ENCODE measurements at places on chromosomes 6 and 20. TPM values are rescaled to one million over a fixed set of nuclear protein-coding genes. Genes with fewer than 3 reads are reported as not detected.

PSORS1C1 gene
- total RNA-seq = not detected

PAX1 gene
- not detected for total RNA-seq

- H3K27me3 ChIP-seq = no peaks in the 10 kb centered on the region
- peaks cover 9% of the 10 kb centered on the region for H3K36me3 ChIP-seq
- peaks cover 15% of the 10 kb centered on the region for H3K4me1 ChIP-seq
- DNase-seq = no peak
- no peak overlapping the region for H3K4me3 ChIP-seq
Measured at GRCh38 chr20:33507461-33507860, 17.6 kb downstream of the CBFA2T2 start.

DNA sequence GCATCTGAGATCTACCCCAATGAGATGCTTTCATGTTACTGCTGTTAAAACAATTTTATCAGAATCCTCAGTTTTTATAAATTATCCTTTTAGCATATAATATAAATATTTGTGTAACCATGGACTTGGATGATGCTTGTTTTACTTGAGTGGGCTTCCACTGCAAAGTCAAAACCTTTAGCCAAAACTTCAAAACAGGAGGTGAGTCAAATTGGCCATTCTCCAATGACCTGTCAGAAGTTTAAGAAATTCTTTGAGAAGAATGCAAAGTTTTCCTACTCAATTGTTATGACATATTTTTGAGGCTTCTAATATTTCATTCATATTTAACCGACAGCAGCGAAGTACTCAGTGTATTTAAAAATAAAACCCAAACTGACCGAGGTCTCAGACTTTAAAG, 507.9 kb downstream of the EYS start:
- no peak for DNase-seq
- H3K4me1 ChIP-seq = no peaks in the 10 kb centered on the region
- H3K27me3 ChIP-seq = no peaks in the 10 kb centered on the region
- H3K36me3 ChIP-seq = no peaks in the 10 kb centered on the region
- H3K4me3 ChIP-seq = no peak overlapping the region

GRCh38 chr6:49454787-49455709, 8.0 kb downstream of the MMUT start:
- H3K27me3 ChIP-seq = no peaks in the 10 kb centered on the region
- H3K4me1 ChIP-seq = peaks cover 2% of the 10 kb centered on the region
- H3K4me3 ChIP-seq = no peak overlapping the region
- no peak for DNase-seq
- H3K36me3 ChIP-seq = peaks cover 13% of the 10 kb centered on the region

DNA sequence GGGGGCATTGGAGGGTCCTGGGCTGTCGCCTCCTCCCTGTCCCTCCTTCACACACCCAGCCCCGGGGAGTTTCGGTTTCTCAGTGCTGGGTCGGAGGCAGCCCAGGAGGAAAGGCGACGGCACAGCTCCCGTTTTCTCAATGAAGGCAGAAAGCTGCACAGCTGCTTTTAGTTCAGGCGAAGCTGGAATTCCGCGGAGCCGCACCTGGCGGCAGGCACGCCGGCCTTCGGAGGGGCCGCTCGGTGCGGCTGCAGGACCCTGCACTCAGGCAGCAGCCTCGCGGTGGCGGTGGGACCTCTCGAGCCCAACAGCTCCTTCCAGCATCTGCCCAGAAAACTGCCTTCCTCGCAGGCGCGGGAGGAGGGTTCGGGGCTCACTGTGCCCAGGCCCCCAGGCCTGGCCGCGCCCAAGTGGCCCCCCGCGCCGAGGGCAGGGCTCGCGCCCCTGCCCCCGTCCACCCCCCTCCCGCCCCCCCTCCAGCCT, 4.6 kb downstream of the FOXQ1 start:
- no peak overlapping the region for H3K4me3 ChIP-seq
- peaks cover 36% of the 10 kb centered on the region for H3K27me3 ChIP-seq
- DNase-seq = no peak

DNA sequence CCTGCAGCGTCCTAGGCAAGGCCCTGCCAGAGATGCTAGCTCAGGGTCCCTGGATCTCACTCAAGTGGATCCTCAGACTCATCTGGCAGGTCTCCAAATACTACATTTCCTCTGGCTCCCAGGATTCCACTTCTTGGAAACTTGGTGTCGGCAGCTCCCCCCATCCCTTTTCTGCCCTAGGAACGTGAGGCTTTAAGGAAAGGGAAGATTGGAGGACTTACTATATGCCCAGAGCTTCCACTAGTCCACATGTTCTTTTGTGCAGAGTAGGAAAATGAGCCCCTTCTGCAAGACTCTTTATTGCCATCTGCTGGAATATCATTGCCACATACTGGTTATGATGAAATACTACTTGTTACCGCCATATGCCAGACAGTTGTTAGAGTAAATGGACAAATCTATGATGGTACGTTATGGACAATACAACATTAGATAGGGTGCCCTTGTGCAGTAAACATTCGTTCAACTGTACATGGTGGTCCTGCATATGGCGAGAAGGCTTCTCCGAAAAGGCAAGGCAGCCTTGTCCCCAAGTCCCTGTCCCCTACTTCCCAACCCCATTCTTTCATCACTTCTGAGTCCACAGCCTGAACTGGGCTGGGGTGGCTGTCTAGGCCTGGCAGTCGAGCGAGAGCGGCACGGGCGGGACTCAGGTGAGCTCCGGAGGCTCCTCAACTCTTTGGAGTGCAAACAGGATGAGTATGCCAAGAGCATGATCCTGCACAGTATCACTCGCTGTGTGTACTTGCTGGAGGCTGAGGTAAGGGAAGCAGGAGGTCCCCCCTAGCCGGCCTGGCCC, 780 bp downstream of the ARMC12 start:
- no peaks in the 10 kb centered on the region for H3K27me3 ChIP-seq
- peak overlapping the region; percentile 33 for H3K27ac ChIP-seq
- H3K4me1 ChIP-seq = peaks cover 37% of the 10 kb centered on the region
- H3K36me3 ChIP-seq = no peaks in the 10 kb centered on the region
- no peak overlapping the region for H3K4me3 ChIP-seq

DNA sequence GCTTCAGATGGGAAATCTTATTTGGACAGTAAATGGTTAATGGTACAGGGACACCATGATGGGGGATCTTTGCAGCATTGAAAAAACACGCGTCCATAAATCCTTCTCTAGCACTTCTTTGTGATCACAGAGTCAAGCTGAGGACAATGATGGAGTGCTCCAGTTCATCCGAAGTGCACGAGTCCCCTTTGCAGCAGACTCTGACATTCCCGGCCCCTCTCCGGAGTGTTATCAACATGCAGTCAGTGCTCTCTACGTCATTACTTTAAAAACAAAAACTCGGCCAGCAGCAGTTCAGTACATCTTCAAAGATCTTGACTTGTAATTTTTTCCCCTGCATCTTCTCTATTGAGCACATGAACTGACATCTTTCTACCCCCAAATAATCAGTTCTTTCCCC, 185.5 kb upstream of the AKAP12 start:
- no peaks in the 10 kb centered on the region for H3K4me1 ChIP-seq
- DNase-seq = no peak
- no peak overlapping the region for H3K4me3 ChIP-seq
- no peak overlapping the region for H3K27ac ChIP-seq
- H3K27me3 ChIP-seq = no peaks in the 10 kb centered on the region
- H3K36me3 ChIP-seq = peaks cover 37% of the 10 kb centered on the region

DNA sequence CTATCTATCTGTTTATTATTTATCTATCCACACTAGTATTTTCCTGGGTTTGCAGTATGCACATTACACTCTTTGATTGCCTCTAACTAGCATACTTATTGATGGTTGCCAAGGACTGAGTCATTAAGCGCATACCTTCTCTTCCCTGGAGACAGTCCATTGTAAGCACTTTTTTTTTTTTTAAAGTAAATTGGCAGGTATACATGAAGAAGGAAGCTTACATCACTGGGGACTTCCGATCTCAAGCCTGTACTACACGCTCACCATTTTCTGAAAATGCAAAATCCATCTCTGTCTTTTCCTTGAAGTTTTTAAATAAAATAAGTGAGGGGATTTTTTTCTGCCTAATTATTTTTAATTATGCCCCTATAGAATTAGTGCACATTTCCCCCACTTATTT, 63.5 kb downstream of the HMGN3 start:
- no peaks in the 10 kb centered on the region for H3K27me3 ChIP-seq
- H3K4me1 ChIP-seq = no peaks in the 10 kb centered on the region
- H3K4me3 ChIP-seq = no peak overlapping the region
- no peak for DNase-seq
- H3K27ac ChIP-seq = no peak overlapping the region

GRCh38 chr6:156707818-156708217, 69.4 kb upstream of the ARID1B start:
- peaks cover 13% of the 10 kb centered on the region for H3K27me3 ChIP-seq
- no peak overlapping the region for H3K4me3 ChIP-seq
- no peaks in the 10 kb centered on the region for H3K4me1 ChIP-seq
- no peak for DNase-seq
- H3K27ac ChIP-seq = no peak overlapping the region

- peaks cover 38% of the 10 kb centered on the region for H3K36me3 ChIP-seq
- no peak for DNase-seq
- no peak overlapping the region for H3K4me3 ChIP-seq
- H3K27ac ChIP-seq = no peak overlapping the region
- H3K4me1 ChIP-seq = peaks cover 42% of the 10 kb centered on the region
Measured at GRCh38 chr6:161038229-161039031, 46.9 kb downstream of the MAP3K4 start.

DNA sequence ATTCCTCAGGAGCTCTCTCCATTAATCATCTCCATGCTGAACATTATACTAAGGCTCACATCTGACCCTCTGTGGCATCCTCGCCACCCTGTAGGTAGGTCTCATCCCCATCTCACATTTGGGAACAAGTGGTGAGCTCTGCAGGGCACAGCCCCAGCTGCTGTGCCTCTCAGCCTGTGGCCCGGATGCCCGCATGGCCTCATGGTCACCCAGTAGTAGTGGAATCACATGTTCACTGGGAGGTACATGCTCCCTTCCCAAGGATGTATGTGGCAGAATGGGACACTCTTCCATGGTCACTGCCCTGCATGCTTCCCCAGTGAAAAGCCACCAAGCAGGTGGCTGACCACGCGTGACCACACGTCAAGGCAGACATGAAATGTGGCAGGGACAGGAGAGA, 26.3 kb upstream of the APMAP start:
- no peak overlapping the region for H3K27ac ChIP-seq
- no peaks in the 10 kb centered on the region for H3K27me3 ChIP-seq
- H3K36me3 ChIP-seq = peaks cover 3% of the 10 kb centered on the region
- no peak overlapping the region for H3K4me3 ChIP-seq

DNA sequence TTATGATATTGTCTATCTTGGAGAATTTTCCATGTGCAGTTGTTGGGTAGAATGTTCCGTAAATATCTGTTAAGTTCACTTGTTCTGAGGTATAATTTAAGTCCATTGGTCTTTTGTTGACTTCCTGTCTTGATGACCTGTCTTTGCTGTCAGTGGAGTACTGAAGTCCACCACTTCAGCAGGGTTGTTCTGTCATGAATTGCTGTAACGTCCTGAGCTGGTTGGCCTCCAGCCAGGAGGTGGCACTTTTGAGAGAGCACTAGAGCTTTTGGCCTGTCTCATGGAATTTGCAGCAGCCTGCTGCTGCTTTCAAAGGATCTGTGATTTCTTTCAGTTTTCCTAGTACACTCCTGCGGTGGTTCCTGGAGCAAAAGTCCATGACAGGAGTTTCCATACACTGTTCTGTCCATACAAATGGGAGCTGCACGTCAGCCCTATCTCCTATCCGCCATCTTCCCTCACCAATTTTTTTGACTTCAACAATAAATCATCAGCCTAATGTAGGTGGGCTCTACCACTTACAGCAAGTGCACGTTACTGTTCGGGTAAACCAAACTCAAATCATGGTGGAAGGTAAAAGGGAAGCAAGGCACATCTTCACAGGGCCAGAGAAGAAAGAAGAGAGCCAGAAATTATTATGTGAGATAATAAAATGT, 46.9 kb upstream of the TRERF1 start:
- DNase-seq = no peak
- no peaks in the 10 kb centered on the region for H3K36me3 ChIP-seq
- H3K4me1 ChIP-seq = peaks cover 16% of the 10 kb centered on the region

- DNase-seq = peak; percentile 33
- H3K36me3 ChIP-seq = no peaks in the 10 kb centered on the region
- H3K4me3 ChIP-seq = no peak overlapping the region
- H3K27me3 ChIP-seq = peaks cover 27% of the 10 kb centered on the region
- no peaks in the 10 kb centered on the region for H3K4me1 ChIP-seq
- H3K27ac ChIP-seq = no peak overlapping the region
Measured at GRCh38 chr20:32062776-32063170, 10.7 kb downstream of the HCK start.

GRCh38 chr6:75619230-75619899, 17.7 kb downstream of the SENP6 start:
- peaks cover 14% of the 10 kb centered on the region for H3K36me3 ChIP-seq
- no peak for DNase-seq
- no peak overlapping the region for H3K27ac ChIP-seq
